ENCODE measurements at places on chromosomes 11 and 22.

DNA sequence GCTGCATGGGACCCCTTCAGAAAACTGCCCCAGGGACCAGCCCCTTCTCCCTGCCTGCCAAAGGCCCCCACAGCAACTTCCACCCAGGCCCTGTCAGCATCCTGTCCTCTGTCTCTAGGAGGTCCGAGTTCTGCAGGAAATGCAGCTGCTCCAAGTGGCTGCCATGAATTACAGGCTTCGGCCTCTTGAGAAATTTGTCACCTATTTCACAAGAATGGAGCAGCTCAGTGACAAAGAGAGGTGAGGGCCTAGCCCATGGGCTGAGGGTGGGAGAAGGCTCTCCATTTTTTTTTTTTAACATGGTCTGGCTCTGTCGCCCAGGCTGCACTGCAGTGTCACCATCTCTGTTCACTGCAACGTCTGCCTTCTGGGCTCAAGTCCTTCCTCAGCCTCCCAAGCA, 7.3 kb downstream of the RGL4 start:
- no peak for DNase-seq

DNA sequence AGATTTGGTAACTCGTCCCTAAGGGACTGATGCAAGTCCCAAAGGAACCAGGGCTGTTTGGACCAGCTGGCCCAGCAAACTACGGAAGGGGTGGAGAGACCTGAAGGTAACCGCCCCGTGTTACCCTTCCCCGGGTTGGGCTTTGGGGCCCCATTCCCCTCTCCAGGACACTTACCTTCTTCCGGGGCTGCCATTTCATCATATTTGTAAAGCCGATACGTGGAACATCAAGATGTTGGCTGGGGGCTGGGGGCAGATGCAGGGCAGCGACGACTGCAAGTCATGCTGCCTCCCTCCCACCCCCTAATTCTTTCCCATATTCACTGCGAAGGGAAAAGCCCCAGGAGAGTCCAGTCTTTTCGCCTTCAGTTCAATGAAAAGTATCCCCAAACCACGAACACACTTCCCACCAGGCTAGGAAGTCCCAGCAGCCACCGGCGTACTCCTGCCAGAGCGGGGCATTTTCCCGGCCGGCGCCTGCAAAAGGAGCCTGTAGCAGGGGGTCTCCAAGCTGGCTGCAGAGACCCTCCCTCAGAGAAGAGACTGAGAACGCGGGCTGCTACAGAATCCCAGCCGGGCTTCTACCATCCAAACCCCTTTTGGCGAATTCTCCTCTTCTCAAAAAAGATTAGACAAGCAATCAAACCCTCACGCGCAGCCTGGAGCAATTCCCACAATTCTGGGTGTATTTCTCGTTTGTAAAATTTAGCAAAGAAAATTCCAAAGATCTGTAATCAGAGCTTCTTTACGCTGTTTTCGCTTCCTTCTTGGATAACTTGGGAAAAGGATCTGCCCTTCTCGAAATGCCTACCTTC, 236.7 kb downstream of the TTC28 start:
- no peak for DNase-seq

- DNase-seq: no peak
These were observed 222.3 kb upstream of the NARS2 start for GRCh38 chr11:78796956-78797355.

DNA sequence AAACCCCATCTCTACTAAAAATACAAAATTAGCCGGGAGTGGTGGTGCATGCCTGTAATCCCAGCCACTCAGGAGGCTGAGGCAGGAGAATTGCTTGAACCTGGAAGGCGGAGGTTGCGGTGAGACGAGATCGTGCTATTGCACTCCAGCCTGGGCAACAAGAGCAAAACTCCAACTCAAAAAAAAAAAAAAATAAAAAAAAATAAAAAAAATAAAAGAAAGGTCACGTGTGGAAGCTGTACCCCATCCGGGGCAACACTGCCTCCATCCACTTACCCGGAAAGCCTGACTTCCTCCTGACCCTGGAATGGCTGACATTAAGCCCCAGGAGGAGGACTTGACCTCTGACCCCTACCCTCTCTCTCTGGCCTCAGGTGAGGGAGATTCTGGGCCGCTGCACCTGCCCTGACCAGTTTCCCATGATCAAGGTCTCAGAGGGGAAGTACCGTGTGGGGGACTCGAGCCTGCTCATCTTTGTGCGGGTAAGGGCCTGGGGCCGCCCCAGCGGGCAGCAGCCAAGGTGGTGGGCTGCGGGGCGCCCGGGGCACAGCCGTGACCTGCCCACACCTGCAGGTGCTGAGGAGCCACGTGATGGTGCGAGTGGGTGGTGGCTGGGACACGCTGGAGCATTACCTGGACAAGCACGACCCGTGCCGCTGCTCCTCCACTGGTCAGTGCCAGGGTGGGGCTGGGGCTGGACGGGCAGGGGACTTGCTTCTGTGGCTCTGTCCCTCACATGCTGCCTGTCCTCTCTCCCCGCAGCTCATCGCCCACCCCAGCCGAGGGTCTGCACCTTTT, 3.8 kb downstream of the GAS2L1 start:
- DNase-seq: no peak

- DNase-seq: no peak
These were observed 6.0 kb upstream of the ARHGAP42 start for GRCh38 chr11:100681064-100681502.

DNA sequence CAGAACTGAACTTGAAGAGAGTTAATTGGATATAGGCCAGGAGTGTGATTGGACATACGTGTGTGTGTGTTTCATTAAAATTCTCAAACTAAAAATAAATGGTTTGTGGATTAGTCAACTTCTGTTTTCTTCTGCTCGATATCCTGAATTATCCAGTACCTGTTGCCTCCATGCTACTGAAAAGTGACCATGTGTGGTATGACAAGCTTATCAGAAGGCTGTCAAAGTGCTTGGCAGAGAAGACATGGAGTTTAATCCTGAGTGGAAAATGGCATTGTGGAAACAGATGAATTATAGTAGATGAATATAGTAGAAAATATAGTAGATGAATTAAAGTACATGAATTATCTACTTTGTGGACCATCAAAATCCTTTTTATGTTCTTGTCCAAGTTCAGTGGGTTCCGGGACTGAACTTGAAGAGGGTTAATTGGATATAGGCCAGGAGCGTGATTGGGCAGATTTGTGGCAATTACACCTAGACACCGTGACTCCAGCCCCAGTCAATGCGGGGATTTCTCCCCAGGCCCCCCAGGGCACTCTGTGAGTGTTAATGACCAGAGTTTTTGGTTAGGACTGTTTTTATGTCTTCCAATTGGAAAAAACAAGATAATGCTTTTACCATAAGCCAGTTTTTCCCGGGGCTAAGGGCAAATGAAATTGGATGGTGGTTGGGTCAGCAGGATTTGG, 30.1 kb downstream of the GRAMD1B start:
- DNase-seq: no peak

- peak; percentile 14 for DNase-seq
These were observed 12.4 kb upstream of the MTMR3 start for GRCh38 chr22:29870574-29870973.

GRCh38 chr22:44497218-44497904, 672 bp downstream of the RTL6 start:
- no peak for DNase-seq

GRCh38 chr22:20431511-20432192, 6.0 kb downstream of the SCARF2 start:
- DNase-seq: no peak

DNA sequence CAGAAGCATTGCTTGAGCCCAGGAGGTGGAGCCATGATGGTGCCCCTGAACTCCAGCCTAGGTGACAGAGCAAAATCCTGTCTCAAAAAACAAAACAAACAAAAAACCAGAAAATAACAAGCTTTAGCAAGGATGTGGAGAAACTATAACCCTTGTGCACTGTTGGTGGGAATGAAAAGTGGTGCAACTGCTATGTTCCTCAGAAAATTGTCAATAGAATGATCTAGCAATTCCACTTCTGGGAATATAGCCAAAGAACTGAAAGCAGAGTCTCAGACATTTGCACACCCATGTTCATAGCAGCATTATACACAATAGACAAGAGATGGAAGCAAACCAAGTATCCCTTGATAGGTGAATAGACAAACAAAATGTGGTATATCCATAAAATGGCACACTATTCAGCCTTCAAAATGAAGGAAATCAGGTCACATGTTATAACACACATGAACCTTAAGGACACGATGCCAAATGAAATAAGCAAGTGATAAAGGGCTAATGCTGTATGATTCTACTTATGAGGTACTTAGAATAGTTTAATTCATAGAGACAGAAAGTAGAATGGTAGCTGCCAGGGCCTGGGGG, 15.9 kb downstream of the KLHL22 start:
- DNase-seq: no peak

DNA sequence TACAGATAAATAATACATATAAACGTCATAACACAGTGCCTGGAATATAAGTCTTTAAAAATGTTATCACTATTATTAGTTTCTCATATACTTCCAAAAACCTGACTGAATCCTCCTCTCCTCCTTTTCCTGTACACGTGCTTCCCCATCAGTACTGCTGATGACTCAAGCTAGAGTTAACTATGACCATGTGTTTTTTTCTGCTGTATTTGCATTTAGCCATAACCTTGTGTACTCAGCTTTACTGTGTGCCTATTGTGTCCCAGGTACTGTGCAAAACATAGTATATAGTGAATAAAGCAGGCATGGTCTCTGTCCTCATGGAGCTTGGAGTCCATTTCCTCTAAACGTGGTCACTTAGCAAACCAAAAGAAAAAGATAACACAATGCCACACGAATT, 56.5 kb upstream of the ARHGAP32 start:
- DNase-seq: no peak

GRCh38 chr11:36822829-36823228, 224.8 kb upstream of the RAG2 start:
- DNase-seq: no peak
